Dermis microvascular lymphatic vessel endothelial cell (primary cell): ENCODE measurements at places on chromosomes 2 and 18. TPM values are rescaled to one million over a fixed set of nuclear protein-coding genes. Genes with fewer than 3 reads are reported as not detected.

TBC1D8 gene
- total RNA-seq = 62.4 and 120 TPM in 2 replicates

MFSD2B gene
- under 0.01 and 0.26 TPM in 2 replicates for total RNA-seq

ALPG gene
- total RNA-seq = not detected in 2 replicates

GALR1 gene
- total RNA-seq = not detected in 2 replicates

MCEE gene
- 9.8 and 10.9 TPM in 2 replicates for total RNA-seq

DNA sequence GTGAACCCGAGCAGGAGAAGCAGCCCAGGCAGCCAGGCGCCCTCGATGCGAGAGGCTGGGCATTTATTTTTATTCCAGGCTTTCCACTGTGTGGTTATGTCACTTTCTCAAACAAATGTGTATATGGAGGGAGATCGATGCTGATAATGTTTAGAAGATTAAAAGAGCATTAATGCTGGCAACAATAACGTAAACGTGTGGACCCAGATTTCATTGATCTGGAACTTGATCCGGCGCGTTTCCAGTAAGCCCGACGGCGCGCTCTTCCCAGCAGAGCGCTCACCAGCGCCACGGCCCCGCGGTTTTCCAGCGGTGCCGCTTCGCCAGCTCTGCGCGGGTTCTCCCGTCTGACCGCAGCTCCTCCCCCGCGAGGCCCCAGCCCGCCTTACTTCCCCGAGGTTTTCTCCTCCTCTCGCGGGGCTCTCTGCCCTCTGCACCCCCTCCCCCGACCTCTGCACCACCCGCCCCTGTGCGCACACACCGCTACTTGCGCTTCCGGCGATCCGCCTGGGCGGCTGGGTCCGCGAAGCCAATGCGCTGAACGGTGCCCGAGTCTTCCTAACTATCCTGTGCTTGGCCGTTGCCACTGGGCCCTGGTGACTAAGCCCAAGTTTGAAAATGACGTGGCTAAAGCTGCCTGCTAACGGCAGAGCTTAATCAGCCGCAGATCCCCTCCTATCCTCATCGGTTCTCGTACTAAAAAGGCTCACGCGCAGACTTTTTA, 6.1 kb downstream of the ONECUT2 start:
- DNase-seq = no peak

DNA sequence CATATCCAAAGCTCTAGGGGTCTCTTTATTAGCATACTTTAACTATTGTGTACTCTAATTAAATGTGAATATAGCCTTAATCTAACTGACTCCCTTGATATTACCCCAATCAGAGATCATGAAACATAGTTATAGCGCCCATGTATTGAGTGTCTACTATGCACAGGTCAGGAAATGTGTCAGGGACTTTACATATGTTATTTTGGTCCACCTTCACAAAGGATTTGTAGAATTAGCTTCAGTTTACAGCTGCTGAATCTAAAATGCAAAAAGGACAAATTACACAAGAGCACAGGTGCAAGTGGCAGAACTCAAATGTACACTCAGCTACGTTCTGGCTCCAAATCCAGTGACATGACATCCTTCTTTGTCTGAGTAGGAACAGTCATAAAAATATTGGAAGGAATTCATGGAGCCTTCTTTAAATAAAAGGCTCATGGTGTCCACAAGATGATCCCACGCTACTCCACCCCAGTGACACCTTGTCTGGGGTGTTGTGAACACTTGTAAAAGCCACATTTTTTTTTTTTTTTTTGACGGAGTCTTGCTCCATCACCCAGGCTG, 38.7 kb upstream of the ATL2 start:
- no peak for DNase-seq

DNA sequence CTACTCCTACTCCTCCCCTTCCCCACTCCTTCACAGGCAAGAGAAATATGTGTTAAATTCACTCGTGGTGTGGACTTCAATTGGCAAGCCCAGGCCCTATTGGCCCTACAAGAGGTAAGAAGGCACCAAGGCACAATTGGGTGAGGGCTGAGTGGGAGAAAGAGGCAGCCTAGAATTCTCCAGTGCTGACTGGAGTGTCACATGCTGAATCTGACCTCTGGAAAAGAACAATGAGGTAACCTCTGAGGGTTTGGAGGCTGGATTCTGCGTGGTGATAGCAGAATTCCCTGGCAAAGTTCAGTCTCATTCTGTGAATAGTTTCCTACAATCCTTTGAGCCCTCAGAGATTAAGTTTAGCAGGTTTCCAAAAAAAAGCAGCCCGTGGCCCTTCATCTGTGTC, 6.9 kb downstream of the CENPA start:
- no peak for DNase-seq

- DNase-seq = no peak
Observed at GRCh38 chr2:233919938-233920337, 2.8 kb downstream of the TRPM8 start.

DNA sequence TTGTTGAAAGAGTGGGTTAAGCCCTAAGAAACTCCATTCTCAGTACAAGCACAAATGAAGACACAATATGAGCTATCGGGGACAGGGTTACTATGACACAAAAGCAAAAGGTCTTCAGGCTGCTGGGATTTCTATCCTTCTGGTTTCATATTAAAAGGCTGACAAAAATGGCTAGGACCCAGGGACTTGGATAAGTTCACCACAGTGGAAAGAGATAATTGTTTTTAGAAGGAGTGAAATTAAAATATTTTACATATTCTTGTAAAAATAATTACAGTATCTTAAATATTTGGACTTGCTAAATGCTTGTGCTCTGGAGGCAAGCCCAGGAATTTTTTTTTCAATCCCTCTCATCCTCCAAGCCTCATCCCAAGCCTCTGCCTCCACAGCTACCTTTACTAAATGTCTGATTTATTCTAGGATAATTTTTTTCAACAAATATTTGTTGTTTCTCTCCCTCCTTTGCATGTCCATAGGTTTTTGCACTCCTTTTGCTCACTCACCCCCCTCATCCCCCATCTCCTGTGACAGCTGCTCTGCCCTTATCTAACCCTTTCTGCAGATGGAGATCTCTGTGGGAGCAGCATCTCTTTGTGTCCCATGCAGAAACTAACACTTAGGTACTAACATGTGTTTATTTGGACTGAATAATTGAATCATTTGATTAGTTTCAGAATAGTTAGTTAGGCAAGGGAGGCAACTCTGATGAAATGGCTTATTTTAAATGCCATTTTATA, 47.8 kb upstream of the NABP1 start:
- no peak for DNase-seq

- no peak for DNase-seq
Observed at GRCh38 chr2:197054437-197054836, 127.9 kb upstream of the PGAP1 start.

- DNase-seq = no peak
Observed at GRCh38 chr18:56678836-56679565, 27.8 kb downstream of the WDR7 start.
